A549 treated with AZD2906 at 1 μM for 4 hours (cell line): ENCODE measurements at places on chromosomes 7 and 10. TPM values are rescaled to one million over a fixed set of nuclear protein-coding genes. Genes with fewer than 3 reads are reported as not detected.

Gene CALML5
- not detected in 5 replicates for total RNA-seq

Gene PILRB
- total RNA-seq, result 16.8 to 31.3 TPM (median 26.6 TPM) in 5 replicates

Gene AVL9
- 21.6 to 26.9 TPM (median 24.7 TPM) in 5 replicates for total RNA-seq

Gene GIMAP1
- not detected in 5 replicates for total RNA-seq

Gene AQP1
- total RNA-seq, result 0.33 to 0.53 TPM (median 0.45 TPM) in 5 replicates

Gene HECTD2
- 2.9 to 4.6 TPM (median 4.1 TPM) in 5 replicates for total RNA-seq

Gene ANKRD1
- total RNA-seq, result 29.0 to 52.3 TPM (median 41.3 TPM) in 5 replicates

Gene TRPV5
- not detected in 5 replicates for total RNA-seq

Gene ATXN7L1
- 5.5 to 6.4 TPM (median 5.8 TPM) in 5 replicates for total RNA-seq
